ENCODE measurements at places on chromosomes 7 and 10.

DNA sequence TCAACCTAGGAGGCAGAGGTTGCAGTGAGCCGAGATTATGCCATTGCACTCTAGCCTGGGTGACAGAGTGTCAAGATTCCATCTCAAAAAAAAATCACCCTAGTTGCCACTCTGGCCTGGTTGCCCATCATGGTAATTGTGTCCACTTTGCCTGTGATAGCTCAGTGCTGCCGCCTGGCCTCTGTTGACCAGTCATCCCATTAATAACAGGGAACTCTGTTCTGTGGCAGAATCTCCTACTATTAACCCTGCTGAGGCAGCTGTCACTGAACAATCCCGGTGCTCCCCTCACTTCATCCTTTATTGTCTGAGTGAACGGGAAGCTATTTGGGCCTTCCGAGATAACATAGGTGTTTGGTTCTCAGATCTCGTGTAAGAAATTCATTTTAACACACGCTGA, 14.6 kb downstream of the ZNF3 start:
- DNase-seq, result no peak

GRCh38 chr7:55100544-55101327, 81.9 kb downstream of the EGFR start:
- DNase-seq, result no peak

- DNase-seq, result no peak
Observed at GRCh38 chr10:6182454-6183098, 20.2 kb upstream of the PFKFB3 start.

GRCh38 chr10:19817231-19817933, 1.1 kb downstream of the PLXDC2 start:
- DNase-seq, result no peak

DNA sequence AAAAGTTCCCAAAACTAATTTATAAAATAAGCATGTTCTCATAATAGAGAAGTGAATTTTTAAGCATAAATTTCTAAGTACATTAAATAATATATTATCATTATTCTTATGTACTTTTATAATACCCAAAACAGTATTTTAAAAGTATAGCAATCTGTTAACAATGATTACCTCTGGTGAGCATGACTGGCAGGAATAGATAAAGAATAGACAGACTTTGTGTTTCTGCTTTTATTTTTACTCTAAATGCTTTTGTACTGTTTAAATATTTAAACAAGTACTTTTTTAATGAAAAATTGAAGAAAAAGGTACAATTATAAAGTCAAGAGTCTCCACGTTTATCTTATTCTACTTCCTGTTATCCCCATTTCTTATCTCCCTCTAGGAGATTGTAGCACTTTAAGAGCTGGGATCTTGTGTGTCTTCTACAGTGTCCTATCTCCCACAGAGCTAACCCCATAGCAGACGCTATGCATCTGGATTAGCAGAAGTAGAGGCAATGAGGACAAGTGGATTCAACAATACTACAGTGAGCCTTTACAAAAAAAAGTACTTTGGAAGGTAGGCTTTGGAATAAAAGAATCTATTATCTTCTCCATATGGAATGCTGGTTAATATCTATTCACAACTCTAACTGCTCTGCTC, 42.9 kb downstream of the IDE start:
- no peak for DNase-seq

- DNase-seq, result no peak
Observed at GRCh38 chr7:115241151-115241550, 319.3 kb downstream of the MDFIC start.

GRCh38 chr10:51615764-51616298, 83.6 kb downstream of the CSTF2T start:
- DNase-seq, result no peak

DNA sequence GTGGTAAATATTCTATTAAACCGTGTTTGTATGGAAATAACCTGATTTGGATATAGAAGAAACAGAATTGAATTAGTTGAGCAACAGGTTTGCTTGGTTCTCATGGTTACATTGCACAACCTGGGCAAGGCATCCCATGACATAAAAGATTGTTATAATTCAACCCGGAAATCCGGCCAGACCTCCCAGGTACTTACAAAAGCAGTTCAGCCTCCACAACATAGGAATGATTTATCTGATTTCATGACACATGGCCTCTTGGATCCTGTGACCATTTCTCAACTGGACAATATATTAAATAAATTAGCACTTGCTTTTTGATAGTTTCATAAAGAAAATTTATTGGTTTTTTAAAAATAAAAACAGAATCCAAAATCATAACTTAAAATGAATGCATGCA, 55.1 kb upstream of the PTPN12 start:
- no peak for DNase-seq

- DNase-seq, result no peak
Observed at GRCh38 chr7:38862666-38863065, 46.3 kb downstream of the VPS41 start.

GRCh38 chr10:19468413-19468812, 347.8 kb upstream of the PLXDC2 start:
- DNase-seq, result no peak

GRCh38 chr7:134757938-134758337, 21.5 kb upstream of the CALD1 start:
- no peak for DNase-seq

DNA sequence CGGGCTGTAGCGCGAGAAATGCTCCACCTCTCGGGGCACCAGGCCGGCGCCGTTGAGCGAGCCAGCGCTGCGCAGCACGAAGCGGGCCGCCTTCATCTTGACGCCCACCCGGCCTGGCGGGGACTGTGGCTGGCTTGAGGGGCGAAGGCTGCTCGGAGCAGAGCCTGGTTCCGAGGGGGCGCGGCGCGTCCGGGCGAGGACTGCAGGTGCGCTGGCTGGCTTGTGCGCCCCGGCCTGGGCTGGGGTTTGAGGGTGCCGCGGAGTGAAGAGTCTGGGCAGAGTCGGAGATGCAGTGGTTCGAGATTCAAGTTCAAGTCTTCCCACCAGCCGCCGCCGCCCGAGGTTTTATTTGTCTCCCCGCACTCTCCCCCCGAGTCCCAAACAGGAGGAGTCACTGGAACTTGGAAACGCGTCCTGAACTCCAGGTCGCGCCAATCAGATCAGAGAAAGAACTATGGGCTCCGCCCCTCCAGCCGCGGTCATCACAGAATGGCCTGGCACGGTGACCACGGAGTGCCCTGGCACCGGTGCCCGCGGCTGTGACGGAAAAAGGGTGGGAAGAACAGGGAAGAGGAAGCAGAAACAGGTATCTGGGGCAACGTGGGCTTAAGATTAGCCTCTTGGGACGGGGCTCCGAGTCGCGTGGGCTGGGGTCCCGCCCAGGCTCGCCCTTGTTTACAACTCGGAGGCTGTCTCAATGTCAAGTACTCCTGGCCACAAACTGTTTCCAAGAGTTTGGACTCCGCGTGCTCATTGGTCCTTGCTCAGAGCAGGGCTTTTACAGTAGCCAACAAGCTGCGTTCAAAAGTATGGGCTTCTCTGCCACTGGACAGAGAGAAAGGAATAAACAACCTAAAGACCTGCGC, at the start of gene PDK4:
PDK4 (minus strand) TSS at position 319 of the 866 bp plus-strand sequence; CDS start at position 96, 223 bp downstream.
- no peak for DNase-seq

DNA sequence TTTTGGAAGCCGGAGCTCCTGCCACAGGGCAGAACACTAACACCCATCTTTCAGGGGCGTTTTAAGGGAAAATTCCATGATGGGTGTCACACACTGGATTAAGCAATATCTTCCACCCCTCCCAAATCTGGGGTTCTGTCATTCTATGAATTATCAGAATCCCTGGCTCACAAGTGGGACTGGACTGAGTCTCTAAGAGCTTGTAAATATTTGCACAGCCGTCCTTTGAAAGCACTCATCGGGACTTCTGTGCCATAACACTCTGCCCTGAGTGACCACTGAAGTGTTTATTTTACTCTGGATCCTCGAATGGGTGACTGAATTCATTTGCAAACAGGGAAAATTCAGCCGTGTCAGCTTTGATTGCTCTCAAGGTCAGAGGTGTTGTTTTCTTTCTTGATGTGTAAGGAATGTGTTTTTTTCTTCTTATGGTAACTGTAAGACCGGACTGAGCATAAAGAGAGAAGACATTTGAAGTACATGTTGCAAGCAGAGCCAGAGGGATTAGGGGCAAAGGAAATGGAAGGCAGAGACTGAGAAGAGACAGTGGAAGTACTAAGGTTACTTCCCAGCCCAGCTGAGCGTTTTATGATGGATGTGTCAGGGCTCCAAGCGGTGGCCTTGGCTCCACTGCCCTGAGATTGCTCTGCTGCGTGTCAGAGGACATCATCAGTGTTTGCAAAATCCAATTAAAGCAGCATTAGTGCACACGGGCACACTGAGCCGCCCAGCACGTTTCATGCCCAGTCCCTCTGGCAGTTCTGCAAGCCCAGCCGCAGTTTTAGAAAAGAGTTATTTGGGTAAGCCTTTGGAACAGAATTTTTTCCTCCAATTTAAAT, 17.7 kb upstream of the GTPBP4 start:
- DNase-seq, result no peak

DNA sequence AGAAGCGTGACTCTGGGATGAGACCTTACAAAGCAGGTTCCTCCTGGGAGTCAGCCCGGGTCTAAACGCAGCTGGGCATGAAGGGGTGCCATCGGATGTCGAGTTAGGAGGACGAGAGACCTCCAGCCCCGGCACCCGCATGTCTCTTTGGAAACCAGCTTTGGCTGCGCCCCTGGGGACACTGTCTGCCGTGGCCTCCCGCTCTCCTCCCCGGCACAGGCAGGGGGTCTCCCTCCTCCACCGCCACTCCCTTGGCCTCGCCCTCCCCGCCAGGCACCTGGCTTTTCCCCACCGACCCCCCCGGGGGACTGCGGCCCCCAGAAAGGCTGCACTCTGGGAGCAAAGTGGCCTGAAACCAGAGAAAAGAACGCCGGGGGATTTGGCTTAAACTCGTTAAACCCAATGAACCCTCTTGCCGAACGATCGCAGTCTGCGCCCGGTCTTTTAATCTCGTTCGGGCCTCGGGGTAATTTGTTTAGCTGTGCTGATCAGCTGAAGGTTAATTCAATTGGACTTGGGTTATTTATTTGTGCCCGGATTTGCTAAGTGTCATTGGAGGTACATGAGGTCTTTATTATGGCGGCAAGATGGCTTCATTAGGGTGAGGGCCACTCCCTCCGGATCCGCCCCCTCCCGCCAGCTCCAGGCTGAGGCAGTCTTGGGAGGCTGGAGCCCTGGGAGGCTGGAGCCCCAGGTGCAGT, 16.4 kb upstream of the PSMG3 start:
- DNase-seq, result no peak

DNA sequence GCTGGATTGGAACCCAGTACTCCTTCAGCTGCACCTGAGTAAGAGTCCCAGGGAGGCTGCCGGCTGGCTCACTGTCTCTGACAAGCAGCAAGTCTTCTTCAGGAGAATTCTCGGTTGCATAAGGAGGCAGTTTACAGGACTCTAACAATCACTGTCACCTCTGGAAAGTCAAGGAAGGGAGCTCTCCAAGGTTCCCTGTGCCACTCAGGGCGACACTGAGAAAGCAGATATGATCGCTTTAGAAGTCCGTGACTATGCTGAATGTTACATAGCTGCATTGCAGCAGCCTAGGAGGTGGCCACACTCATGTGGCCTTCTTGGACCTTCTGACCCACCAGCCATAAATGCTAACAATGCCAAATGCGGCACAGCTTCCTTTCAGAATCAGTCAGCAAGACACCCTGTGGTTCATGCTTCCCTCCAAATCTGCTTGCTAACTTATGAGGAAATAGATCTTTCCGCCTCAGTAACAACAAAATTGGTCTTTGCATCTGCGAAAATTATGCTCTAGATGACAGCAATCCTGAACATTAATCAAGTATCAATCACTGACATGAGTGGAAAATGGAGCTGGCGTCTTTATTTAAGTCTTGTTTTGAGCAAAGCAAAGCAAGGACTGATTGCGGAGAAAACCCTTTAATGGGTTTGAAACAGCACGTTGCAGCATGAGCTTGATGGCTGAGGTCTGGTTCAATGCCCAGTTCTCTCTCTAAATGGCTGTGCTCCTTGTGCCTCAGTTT, 132.9 kb downstream of the ATXN7L1 start:
- no peak for DNase-seq

DNA sequence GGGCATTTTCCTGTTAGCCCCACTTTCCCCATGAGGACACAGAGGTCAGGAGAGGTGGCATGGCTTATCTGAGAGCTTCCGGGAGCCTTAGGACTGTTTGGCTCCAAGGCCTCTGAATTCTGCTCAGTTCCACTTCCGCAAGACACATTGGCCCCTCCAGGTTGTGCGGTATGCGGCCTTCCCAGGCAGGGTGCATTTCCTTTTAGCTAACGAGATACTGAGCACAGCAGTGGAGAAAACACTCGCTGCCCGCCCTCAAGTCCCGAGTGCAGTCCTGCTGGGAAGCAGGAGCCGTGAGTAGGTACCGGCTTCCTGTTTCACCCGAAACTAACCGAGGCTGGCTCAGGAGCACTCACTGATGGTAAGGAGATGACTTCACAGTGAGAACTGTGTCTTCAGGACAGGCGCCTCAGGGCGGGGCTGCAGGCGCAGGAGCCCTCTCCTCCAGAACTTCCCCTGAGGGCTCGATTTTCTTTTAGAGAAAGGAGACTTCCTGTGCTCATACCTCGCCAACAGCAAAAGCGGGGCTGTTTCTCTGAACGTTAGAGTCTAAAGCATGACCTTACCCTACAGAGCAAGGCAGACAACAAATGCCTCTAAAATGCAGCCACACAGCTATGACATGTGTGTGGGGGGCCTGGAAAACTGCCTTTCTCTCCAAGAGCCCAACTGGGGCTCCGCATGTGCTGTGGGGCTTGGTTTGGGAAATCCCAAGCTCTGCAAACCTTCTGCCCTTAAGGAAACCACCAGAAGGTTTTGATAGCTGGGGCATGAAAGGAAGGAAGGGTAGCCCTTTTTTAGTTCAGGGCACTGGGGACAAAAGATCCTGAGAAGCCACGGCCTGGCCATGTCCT, 25.9 kb downstream of the RGS10 start:
- peak; percentile 72 for DNase-seq

- no peak for DNase-seq
Observed at GRCh38 chr10:100864978-100865377, 47.8 kb upstream of the SLF2 start.

All from activated T-cell treated with anti-CD3 and anti-CD28 coated beads, Interleukin-2, amount 50 U/mL, for 1 hour (primary cell).